Endothelial cell of coronary artery (primary cell): ENCODE measurements at places on chromosomes 3 and 15. TPM values are rescaled to one million over a fixed set of nuclear protein-coding genes. Genes with fewer than 3 reads are reported as not detected.

Gene TIMP4
- 0.09 and 0.47 TPM in 2 replicates for total RNA-seq

Gene PRKCI
- 32.4 and 46.8 TPM in 2 replicates for total RNA-seq

Gene PTH1R
- total RNA-seq, result 0.18 and 0.85 TPM in 2 replicates

Gene ESYT3
- under 0.01 and 0.09 TPM in 2 replicates for total RNA-seq

Gene TERC
- 46.9 and 184 TPM in 2 replicates for total RNA-seq

Gene GPR62
- under 0.01 and 0.09 TPM in 2 replicates for total RNA-seq

Gene CDC25A
- 5.9 and 12.4 TPM in 2 replicates for total RNA-seq

Gene PYGO1
- 0.27 and 1.7 TPM in 2 replicates for total RNA-seq

Gene SOX2
- total RNA-seq, result not detected in 2 replicates

Gene GHSR
- not detected in 2 replicates for total RNA-seq

Gene RASL12
- 0.09 TPM in 1 of 2 replicates, not detected in the other for total RNA-seq
